NCI-H146 (cell line): ENCODE measurements at places on chromosomes 1 and 21.

GRCh38 chr1:115658646-115659045, 16.9 kb downstream of the VANGL1 start:
- no peak for DNase-seq

DNA sequence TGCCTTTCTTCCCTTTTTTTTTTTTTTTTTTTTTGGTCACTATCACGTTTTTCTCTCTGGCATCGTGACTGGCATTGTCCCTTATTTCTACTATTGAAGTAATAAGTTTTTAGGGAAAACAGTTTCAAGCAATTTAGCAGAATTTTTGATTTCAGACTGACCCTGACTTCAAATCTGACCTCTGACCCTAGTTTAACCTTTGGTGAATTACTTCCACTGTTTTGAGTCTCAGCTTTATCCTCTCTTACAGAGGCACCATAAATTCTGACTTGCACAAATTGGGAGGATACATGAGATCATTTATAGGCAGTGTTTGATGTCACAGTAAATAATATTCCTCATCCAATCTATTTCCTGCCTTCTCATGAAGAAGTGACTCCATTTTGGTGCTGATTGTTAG, 187.0 kb downstream of the FASLG start:
- DNase-seq, result no peak

DNA sequence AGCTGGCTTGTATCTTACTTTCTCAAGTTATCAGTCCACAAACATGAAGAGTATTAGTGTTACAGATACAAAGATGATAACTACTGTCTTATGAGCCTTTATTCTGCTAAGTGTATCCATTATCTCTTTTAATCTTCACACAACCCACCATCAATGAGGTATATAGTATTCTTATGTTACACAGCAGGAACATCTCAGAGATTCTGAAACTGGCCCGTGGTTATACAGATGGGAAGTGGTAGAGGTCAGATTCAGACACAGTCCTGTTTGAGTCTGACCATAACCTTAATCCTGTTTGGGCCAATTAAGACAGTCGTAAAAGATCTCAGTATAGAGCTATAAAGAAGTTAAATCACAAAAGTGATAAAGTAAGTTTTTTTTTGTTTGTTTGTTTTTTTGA, 5.1 kb upstream of the TMEM269 start:
- no peak for DNase-seq

DNA sequence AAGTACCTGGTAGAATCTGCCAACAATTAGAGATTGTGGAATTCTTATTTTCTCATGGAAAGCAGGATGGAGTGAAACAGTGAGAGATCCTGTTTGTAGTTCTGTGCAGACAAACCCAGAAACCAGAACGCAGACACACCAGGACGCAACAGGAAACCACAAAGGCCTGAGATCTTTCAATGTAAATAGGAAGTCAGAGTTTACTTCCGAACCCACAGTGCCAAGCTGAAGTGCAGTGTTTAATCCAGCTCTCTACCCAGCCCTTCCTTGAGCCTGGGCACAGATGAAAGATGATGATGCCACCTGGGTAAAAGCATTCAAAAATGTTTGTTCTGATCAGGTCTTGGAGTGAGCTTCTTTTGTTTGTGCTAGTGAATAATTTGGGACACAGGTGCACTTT, 244.2 kb upstream of the HOOK1 start:
- peak; percentile 25 for DNase-seq

GRCh38 chr1:69263921-69264391, 303.8 kb upstream of the LRRC7 start:
- no peak for DNase-seq

- no peak for DNase-seq
Observed at GRCh38 chr21:30674312-30674711, 31.6 kb downstream of the KRTAP20-3 start.

GRCh38 chr1:13538832-13539231, 25.0 kb upstream of the LRRC38 start:
- DNase-seq, result no peak

- no peak for DNase-seq
Observed at GRCh38 chr1:47395433-47395832, 20.7 kb upstream of the FOXE3 start.

GRCh38 chr1:115676498-115677181, 34.9 kb downstream of the VANGL1 start:
- DNase-seq, result no peak

DNA sequence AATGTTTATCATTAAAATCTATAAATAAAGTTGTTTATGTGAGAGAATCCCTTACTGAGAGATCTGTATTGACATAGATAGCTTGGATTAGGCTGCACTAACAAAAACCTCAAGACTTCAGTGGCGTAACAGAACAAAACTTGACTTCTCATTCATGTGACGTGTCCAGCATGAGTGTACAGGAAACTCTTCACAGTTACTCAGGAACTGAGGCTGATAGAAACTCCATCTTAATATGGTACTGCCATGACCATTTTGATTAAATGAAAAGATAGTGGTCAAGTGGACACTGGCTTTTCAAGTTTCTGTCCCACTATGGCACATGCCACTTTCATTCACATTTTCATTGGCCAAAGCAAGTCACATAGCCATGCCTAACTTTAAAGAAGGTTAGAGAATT, 3.7 kb downstream of the ST3GAL3 start:
- DNase-seq, result no peak

- DNase-seq, result no peak
Observed at GRCh38 chr1:153617663-153618062, 1.5 kb upstream of the S100A14 start.

DNA sequence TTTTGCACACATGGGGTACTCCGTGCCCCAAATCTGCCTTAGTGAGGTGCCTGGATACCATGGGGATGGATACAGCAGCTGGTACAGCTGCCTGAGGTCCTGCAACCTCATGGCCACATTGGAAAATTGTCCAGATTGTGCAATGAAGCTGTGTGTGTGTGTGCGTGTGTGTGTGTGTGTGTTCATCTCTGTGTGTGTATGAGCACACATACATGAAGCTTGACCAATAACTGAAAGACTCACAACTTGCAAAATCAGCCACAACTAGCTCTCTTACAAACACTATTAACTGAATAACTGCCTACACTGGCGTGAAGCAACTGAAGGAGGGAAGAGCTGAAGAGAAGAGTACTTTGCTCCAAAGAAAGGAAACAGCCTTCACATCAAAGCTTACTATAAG, 78.1 kb downstream of the ERG start:
- no peak for DNase-seq
